GM04503 (cell line): ENCODE measurements at places on chromosomes 6 and 20.

DNA sequence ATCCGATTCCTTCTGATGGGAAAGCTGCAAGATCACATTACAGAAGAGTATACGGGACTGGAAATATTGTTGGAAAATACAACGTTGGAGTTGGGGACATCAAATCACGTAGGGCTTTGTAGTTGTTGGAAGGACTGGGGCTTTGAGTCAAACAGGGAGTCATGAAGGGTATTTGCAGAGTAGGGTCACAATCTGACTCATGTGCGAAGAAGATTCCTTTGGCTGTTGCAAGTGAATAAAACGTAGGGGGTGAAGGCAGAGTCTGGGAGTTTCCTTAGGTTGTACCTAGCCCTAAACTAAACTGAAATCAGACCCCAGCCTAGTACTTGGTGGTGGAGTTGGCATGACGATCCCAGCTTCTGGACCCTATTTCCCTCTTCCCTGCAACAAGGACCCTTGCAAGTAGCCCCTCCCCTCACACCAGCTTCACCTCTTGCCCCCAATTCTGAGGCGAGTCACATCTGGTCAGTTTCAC lies 32.3 kb downstream of the SNX5 start:
- no peak for DNase-seq

DNA sequence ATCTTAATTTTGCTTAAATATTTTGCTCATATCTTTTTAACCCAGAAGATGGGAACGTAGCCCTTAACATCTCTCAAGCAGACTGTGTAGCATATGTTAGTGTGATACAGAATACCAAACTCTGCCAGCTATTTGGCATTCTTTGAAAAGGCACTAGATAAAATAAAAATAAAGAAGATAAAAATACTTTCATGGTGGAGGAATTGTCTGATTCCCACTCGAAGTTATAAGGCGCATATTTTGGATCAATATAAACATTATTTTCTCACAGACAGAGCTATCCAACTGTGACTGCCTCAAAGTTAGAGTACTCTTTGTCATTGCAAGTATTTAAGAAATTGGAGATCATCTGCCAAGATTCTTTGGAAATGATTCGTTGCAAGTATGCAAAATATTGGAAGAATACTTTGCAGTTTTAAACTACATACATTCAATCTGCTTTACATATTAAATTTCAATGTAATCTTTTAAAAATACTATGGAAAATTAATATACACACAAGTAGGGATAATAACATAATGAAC lies 10.8 kb upstream of the EEF1E1 start:
- peak; percentile 19 for DNase-seq

DNA sequence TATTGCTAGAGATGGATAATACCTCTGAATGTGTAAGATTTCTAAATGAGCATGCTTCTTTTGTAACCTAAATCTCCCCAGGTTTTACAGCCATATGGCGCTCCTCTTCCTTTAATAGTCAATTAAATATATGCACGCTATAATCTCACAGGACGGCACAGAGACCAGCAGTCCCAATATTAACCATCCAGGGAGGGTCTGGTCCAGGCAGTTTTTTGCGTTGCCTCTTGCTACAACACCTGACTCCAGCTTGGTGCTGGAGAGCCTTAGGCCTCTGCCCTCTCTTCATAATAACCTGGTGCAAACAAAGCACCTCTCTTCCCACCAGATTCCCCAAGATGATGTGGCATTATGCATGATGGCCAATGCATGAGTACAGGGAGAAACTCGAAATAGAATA lies 183.4 kb downstream of the LY86 start:
- DNase-seq, result no peak

DNA sequence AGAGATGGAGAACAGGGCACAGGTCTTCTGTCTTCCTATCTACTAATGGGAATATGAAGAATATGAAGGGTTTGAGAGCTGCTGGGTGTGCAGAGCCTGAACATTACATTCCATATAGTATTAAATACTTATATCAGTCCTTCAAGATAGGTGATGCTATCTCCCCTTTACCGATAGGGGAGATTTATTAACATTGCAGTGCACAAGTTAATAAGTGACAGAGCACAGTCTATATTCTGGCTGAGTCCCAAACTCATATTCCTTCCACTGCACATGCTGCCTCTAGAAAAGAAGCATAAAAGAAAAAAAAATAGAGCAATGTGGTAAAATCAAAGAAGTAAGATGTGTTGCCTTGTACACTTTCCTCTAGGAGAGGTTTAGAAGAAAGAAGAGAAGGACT lies 18.5 kb upstream of the KIAA0408 start:
- no peak for DNase-seq

- DNase-seq, result peak; percentile 19
Measured at GRCh38 chr6:142605922-142606485, 304.2 kb downstream of the ADGRG6 start.

DNA sequence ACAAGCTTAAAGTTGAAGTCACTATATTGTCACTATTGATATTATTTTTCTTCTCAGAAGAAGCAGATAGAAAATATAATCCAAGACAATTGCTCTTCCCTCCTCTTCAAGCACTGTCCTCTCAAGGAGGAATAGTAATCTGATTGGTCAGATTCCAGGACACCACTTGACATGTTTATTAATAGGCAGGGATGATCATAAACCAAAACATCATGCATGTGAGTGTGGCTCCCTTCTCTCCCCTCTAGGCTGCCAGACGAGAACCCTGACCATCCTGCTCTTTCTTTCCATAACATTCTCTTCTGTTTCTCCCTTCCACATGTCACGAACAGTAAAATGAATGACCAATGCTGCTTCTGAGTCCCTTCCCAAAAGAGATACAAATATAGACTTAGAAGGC lies 7.5 kb downstream of the ATG5 start:
- no peak for DNase-seq

DNA sequence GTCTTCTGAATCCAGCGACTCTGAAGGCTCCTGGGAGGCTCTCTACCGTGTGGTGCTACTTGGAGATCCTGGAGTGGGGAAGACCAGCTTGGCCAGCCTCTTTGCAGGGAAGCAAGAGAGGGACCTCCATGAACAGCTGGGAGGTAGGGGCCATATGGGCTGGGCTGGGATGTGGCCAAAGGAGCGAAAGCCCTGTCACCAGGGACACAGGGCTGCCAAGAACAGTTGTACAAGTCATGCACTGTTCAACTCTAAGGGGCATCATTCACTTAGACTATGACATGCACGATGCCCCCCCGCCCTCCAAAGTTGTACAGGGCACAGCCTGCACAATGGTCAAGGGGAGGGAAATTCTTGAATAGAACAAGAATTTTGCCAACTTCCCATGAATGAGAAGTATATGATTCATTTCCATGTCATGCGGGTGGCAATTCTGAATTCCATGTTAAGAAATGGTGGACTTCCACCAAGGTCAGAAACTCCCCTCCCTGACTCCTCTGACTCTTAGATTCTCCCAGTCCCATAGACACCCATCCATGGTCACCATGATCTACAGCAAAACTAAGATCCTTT lies 1.6 kb downstream of the REM1 start:
- DNase-seq, result no peak

DNA sequence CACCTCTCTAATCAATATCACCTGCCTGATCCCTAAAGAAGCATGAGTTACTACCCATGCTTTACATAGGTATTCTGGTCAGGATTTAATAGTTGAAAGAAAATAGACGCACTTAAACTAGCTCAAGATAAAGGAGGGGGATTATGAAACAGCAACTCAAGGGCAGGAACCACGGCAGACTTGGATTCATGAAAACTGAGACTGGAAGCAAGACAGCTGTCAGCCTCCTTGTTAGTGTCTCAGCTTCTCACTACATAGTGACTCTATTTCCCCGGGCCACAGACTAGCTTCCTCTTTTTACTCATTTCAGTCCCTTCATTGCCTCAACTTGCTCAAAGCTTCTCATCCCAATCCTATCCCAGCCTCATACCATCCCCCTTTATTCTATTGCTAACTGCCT lies 4.3 kb upstream of the SH3BGRL2 start:
- DNase-seq, result no peak

- DNase-seq, result no peak
Measured at GRCh38 chr20:32385541-32385940, 27.4 kb downstream of the ASXL1 start.

DNA sequence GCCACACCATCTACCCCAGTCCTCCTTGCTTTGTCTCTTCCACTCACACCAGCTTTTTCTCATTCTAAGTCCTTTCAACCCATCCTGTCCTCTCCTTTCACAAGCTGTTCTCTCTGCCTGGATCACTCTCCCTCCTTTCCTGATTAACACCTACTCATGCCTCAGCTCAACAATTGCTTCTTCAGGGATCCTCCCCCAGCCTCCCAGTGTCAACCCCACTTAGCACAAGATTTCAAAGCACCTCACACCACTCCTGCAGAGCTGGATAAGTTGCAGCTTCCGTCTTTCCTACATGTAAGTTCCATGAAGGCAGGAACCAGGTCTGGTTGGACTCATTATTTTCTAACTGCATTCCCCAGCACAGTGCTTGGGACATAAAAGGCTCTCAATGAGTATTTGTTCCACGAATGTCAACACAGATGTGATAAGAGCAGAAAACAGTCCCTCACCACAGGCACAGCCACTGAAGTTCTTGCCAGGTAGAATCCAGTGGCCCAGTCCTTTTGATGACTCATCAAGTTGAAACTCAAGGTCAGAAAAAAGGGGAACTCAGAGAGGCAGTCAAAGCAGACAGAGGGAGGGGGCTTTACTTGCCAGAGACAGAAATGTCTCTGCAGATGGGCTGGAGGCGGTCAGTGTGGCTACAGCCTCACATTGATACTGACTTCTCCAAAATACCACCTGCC lies 193.4 kb upstream of the PRDM1 start:
- no peak for DNase-seq

GRCh38 chr6:28887796-28888496 lies 35.8 kb downstream of the TRIM27 start:
- DNase-seq, result no peak

GRCh38 chr20:54668271-54669039 lies 193.1 kb downstream of the DOK5 start:
- no peak for DNase-seq

- DNase-seq, result no peak
Measured at GRCh38 chr6:28353356-28353755, 3.6 kb downstream of the ZKSCAN3 start.

DNA sequence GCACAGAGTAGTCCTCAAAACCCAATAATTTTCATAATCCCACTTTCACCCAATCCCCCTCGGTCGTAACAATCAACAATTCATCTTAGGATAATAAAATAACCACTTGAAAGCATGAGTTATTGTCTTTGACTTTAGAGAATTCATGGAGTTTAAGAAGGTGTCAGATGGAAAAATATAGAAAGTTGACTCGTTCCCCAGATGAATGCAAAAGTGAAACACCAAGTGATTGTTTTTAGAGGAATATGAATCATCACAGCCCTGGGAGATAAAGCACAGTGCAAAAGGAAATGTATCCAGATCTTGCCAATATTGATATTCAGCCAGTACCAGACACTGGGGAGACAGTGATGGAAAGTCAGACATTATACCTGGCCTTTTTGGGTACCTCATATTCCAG lies 860.5 kb downstream of the DHX35 start:
- DNase-seq, result no peak

GRCh38 chr6:163947276-163947675 lies 532.8 kb downstream of the QKI start:
- DNase-seq, result no peak

- no peak for DNase-seq
Measured at GRCh38 chr6:160691617-160692016, 10.4 kb upstream of the PLG start.

DNA sequence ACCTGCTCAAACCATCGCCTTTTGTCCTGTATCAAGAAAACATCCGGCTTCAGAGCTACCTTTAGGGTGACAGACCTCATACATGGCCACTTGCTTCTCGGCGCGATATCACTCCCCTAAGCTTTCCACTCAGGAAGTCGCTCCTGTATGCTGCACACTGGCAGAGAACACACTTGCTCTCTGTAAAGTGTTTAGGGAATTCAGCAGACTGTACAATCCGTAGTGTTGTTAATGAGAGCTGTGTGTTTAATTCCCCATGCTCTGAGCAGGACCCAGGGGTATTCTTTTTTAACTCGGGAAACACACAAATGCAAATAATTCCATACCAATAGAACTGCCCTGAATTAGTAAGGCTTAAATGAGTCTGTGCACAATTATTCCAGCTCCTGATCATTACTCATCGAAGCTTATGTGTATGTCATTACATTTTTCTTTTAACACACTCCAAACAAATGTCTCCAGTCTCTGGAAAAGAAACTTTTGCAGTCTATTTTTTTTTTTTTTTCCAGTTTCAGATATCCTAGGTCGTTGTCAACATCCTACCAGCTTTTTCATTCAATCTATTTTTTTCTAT lies 338.7 kb upstream of the ARID1B start:
- DNase-seq, result no peak

DNA sequence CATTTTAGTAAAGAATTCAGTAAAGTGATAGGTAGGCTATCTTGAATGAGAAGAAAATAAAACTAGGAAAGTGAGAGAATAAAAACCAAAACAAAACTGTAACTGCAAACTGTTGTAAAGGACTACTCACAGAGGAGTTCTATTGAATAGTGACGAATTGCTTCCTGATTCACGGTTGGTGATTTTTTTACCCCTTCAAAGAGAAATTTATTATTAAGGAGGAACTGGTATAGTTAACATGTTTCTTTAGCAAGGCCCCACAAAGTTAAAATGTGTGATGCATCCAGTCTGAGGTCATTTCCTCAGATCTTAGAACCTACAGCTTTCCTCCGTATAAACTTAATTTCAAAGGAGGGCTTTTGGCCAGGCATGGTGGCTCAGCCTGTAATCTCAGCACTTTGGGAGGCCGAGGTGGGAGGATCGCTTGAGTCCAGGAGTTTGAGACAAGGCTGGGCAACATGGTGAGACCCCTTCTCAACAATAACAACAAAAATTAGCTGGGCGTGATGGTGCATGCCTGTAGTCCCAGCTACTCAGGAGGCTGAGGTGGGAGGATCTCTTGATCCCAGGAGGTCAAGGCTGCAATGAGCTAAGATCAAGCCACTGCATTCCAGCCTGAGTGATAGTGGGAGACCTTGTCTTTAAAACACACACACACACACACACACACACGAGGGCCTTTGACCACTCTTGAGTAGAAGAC lies 8.3 kb downstream of the PRDM1 start:
- no peak for DNase-seq

- no peak for DNase-seq
Measured at GRCh38 chr20:49969946-49970345, 12.8 kb upstream of the SNAI1 start.

GRCh38 chr6:34226731-34227586 lies 9.7 kb upstream of the HMGA1 start:
- no peak for DNase-seq

DNA sequence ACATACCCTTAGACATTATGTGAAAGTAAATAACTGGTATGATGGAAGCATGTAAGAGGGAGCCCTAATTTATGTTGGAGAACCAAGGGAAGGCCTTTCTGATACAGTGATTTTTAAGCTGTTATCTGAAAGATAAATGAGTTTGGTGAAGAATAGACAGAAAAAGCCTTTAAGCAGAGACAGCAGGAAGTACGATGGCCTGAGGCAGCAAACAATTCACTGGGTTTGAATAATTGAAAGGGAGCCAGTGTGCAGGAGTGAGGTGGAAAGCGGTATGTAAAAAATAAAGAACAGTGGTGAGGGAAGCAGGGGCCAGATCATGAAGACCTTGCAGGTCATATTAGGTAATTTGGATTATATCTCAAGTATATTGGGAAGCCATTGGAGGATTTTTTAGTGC lies 4.1 kb upstream of the RAB23 start:
- no peak for DNase-seq

- no peak for DNase-seq
Measured at GRCh38 chr6:157603314-157603940, 219.6 kb upstream of the SNX9 start.
